ENCODE measurements at places on chromosomes 6 and 20.

DNA sequence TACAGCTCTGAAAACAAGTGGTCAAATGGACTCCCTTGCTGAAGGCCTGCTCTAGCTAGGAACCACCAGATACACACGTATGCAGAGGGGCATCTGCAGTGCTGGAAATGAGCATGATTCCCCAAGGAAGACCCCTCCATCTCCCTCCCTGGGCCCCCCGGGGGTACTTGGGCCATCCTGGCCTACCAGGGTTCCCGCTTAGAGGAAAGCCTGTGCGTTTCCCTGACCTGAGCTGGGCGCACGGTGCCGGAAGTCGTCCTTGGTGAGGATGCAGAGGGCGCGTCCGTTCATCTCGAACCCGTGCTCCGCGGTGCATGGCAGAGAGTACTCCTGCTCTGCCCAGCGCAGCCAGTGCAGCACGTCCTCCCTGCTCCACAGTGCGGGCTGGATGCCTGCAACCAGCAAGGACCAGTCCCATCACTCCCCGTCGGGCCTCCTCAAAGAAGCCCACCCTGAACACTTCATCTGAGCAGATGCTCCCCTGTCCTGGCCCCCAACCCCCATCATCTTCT, 11.8 kb downstream of the ETV7 start:
- DNase-seq, result no peak

DNA sequence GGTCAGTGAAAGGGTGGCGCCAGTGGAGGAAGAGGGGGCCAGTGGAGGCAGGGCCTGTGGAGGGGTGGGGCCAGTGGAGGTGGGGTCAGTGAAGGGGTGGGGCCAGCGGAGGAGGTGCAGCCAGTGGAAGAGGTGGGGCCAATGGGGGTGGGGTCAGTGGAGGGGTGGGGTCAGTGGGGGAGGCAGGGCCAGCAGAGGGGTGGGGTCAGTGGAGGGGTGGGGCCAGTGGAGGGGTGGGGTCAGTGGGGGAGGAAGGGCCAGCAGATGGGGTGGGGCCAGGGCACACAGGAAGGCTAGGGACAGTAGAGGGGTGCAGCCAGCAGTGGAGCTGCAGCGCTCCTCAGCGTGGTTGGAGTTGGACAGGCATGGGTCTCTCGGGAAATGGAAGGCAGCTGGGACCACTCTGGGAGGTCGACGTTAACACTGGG, 18.7 kb downstream of the ADRM1 start:
- no peak for DNase-seq

GRCh38 chr6:45044086-45044485, 284.0 kb upstream of the RUNX2 start:
- no peak for DNase-seq

GRCh38 chr20:58969439-58969838, 11.6 kb upstream of the NELFCD start:
- DNase-seq, result no peak

GRCh38 chr6:43665376-43665775, 20.5 kb downstream of the RSPH9 start:
- no peak for DNase-seq

DNA sequence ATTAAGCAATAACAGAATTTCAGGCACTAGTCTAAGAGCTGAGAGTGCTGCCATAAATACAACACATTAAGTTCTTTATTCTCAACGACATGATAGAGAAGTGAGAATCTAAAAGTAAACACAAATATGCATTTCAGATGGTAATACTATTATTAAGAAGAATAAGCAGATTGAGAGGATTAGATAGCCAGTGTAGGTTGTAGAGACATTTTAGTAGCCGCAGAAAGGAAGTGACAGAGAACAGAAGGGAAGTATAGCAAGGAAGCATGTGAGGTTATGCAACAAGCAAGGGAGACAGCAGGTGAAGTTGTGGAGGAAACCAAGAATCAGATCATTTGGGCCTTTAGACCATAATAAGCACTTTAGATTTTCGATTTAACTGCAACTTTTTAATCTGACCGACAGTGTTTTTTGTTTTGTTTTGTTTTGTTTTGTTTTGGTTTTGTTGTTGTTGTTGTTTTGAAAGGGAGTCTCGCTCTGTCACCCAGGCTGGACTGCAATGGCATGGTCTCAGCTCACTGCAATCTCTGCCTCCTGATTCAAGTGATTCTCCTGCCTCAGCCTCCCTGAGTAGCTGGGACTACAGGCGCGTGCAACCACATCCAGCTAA, 737.0 kb upstream of the ADGRB3 start:
- DNase-seq, result no peak

- DNase-seq, result no peak
Observed at GRCh38 chr6:133585978-133586377, 302.9 kb upstream of the TCF21 start.

DNA sequence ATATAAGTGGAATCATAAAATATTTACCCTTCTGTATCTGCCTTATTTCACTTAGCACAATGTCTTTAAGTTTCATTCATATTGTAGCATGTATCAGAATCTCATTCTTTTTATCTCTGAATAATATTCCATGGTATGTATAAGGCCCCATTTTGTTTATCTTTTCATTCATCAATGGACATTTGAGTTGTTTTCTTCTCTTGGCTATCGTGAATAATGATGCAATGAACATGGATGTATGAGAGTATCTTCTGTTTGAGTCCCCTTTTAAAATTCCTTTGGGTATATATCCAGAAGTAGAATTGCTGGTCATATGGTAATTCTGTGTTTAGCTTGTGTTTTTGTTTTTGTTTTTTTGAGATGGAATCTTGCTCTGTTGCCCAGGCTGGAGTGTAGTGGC, 39.6 kb downstream of the E2F3 start:
- no peak for DNase-seq

- DNase-seq, result no peak
Observed at GRCh38 chr6:32291543-32291942, 67.7 kb upstream of the NOTCH4 start.

DNA sequence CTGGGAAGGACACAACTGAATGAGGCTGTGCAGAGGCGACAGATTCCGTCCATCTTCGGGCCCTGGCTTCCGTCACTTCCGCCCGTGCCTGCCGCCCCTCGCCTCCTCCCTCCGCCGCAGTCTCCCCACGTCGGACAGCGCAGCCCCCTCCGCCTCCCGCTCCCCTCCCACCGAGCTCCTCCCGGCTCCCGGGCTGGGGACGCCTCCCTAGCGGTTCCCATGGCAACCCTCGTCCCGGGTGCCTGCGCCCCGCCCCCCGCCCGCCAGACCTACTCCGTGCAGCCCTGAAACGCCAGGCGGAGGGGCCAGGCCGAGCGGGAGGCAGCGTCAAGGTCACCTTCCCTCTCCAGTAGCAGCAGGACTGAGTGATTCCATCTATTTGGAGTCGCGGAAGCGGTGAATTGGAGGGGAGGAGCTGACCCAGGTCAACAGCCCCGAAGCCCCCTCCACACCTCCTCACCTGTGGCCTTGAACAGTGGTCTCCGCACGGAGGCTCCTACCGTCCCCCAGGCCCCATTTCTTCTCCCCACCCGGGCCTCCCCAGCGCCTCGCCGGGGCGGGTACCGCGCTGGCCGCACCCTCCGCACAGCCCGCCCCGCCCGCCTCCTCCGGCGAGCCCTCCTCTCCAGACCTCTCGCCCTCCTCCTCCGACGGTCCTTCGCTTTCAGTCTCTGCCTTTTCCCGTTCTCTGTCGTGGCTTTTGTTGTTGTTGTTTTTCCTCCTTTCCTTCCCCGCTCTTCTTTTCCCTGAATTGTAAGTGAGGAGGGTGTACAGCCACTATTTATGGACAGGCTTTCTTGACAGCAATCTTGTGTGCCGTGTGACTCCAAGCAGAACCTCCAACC, 951 bp downstream of the NRSN2 start:
- no peak for DNase-seq

Measured in stimulated activated CD8-positive, alpha-beta memory T cell treated with anti-CD3 and anti-CD28 coated beads, Interleukin-15, amount 100 ng/mL, for 1 hour (primary cell).